LHCN-M2 (cell line): ENCODE measurements at places on chromosomes 3 and 15. TPM values are rescaled to one million over a fixed set of nuclear protein-coding genes. Genes with fewer than 3 reads are reported as not detected.

COL6A5 gene
- under 0.01 and 0.34 TPM in 2 replicates for total RNA-seq

ADGRG7 gene
- not detected in 2 replicates for total RNA-seq

TNFSF10 gene
- not detected in 2 replicates for total RNA-seq

CLDN16 gene
- total RNA-seq, result 0.13 TPM in 1 of 2 replicates, not detected in the other

PCLAF gene
- total RNA-seq, result 87.3 and 126 TPM in 2 replicates

BUB1B gene
- 63.2 and 72.7 TPM in 2 replicates for total RNA-seq

RTP4 gene
- total RNA-seq, result not detected in 2 replicates

SPTSSB gene
- total RNA-seq, result not detected in 2 replicates

KIF15 gene
- 21.5 and 25.9 TPM in 2 replicates for total RNA-seq

C3orf33 gene
- total RNA-seq, result 3.4 and 4.1 TPM in 2 replicates

FBXO40 gene
- not detected in 2 replicates for total RNA-seq

CHRFAM7A gene
- total RNA-seq, result 2.2 and 4.6 TPM in 2 replicates

ANKUB1 gene
- 0.06 TPM in 1 of 2 replicates, not detected in the other for total RNA-seq

ZNF660 gene
- 2.9 and 4.0 TPM in 2 replicates for total RNA-seq

SPSB4 gene
- total RNA-seq, result 0.52 and 0.58 TPM in 2 replicates

LRRC2 gene
- total RNA-seq, result 0.32 and 0.86 TPM in 2 replicates

SCAANT1 gene
- not detected in 2 replicates for total RNA-seq

LDHAL6B gene
- total RNA-seq, result not detected in 2 replicates

GOLGA8J gene
- not detected in 2 replicates for total RNA-seq

SLC15A2 gene
- total RNA-seq, result 0.06 and 0.11 TPM in 2 replicates

UNC45A gene
- 73.0 and 82.8 TPM in 2 replicates for total RNA-seq

EXD1 gene
- total RNA-seq, result not detected in 2 replicates

PARP9 gene
- 9.0 and 21.3 TPM in 2 replicates for total RNA-seq

FANCD2OS gene
- not detected in 2 replicates for total RNA-seq

SPESP1 gene
- 7.9 TPM in 2 replicates for total RNA-seq

KLF15 gene
- total RNA-seq, result 0.06 and 0.11 TPM in 2 replicates

PTPN9 gene
- 23.5 and 25.0 TPM in 2 replicates for total RNA-seq

MUC20 gene
- not detected in 2 replicates for total RNA-seq

KCNAB1 gene
- 0.19 and 0.57 TPM in 2 replicates for total RNA-seq

ROBO2 gene
- total RNA-seq, result not detected in 2 replicates

RLBP1 gene
- not detected in 2 replicates for total RNA-seq

SKOR1 gene
- 0.06 TPM in 1 of 2 replicates, not detected in the other for total RNA-seq

CPEB1 gene
- 6.0 and 6.3 TPM in 2 replicates for total RNA-seq

C15orf40 gene
- 5.8 and 16.1 TPM in 2 replicates for total RNA-seq

NAALADL2 gene
- 4.8 and 6.8 TPM in 2 replicates for total RNA-seq

RBMS3 gene
- 13.3 and 13.8 TPM in 2 replicates for total RNA-seq

FAM107A gene
- total RNA-seq, result not detected in 2 replicates

FILIP1L gene
- 2.2 and 4.7 TPM in 2 replicates for total RNA-seq

APOD gene
- 2.8 and 3.8 TPM in 2 replicates for total RNA-seq

DGKG gene
- 2.2 and 4.1 TPM in 2 replicates for total RNA-seq

LARP6 gene
- 43.6 and 45.0 TPM in 2 replicates for total RNA-seq

C3orf85 gene
- not detected in 2 replicates for total RNA-seq

THAP10 gene
- 8.0 and 8.9 TPM in 2 replicates for total RNA-seq

SEMA3G gene
- total RNA-seq, result not detected in 2 replicates

MUC4 gene
- total RNA-seq, result not detected in 2 replicates

TEX55 gene
- not detected in 2 replicates for total RNA-seq

CP gene
- 0.06 TPM in 1 of 2 replicates, not detected in the other for total RNA-seq

ENTPD3 gene
- total RNA-seq, result not detected in 2 replicates

RPP25 gene
- total RNA-seq, result 8.9 and 9.1 TPM in 2 replicates

PLA2G4F gene
- not detected in 2 replicates for total RNA-seq
